ENCODE measurements at places on chromosomes 7 and 10.
A peak's percentile ranks its signal among the peaks of the same experiment; 100 is the strongest.

DNA sequence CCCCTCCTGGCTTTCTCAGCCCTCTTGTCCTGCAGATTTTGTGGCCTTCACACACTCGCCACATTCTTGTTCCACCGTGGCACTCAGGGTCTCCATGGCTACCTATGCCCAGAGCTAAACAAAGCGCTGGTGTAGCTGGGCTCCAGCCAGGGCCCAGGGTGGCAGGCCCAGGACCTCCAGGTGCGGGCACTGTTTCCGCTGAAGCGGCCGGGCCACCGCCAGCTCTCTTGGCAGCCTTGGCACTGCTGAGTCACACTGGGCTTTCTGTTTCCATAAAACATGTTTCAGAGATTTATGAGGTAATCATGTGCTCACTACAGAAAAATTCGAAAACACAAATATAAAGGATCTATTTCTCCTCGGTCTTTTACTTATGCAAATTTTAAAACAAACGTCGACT lies 51.3 kb downstream of the AOC1 start:
- DNase-seq = peak; percentile 81

- DNase-seq = peak; percentile 98
These were observed 144.4 kb downstream of the TES start for GRCh38 chr7:116354546-116355423.

DNA sequence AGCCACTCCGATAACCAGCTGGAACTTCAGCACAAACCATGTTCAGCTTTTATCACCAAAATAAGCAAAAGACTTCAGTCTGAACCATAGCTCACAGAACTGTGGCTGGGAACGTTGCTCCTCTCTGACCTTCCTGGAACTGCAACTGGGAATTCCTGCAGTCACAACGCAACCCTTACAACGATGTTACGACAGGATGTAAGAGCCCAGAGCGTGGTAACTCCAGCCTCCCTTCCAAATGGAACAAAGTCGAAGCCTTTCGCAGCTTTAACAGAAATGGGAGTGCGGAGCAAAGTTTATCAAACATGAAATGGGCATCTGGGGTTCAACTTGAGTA lies 162.6 kb downstream of the ADAM12 start:
- no peak for DNase-seq

- DNase-seq = no peak
These were observed 41.1 kb upstream of the RET start for GRCh38 chr10:43035800-43036199.

DNA sequence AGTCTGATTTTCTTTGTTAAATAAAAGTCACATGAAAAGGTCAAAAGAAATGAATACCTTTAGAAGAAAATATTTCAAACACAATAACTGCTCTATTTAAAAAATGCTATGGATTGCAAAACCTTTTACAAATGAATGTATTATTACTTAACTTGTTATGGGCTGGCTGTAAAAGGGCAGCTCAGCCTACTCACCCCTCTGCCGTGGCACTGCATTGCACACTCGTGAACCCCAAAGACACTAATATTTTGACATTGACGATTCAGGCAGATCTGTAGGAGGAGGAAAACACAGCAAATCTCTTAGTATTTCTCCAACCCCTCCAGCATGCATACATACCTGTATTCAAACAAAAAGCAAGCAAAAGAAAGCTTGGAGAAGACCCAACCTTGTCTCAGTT lies 149.5 kb downstream of the FANK1 start:
- DNase-seq = no peak

GRCh38 chr7:34090816-34091215 lies 185.5 kb downstream of the BMPER start:
- no peak for DNase-seq

GRCh38 chr10:111078505-111079185 lies 1.8 kb downstream of the ADRA2A start:
- DNase-seq = peak; percentile 37

GRCh38 chr7:139732471-139733167 lies 45.2 kb downstream of the HIPK2 start:
- DNase-seq = no peak

DNA sequence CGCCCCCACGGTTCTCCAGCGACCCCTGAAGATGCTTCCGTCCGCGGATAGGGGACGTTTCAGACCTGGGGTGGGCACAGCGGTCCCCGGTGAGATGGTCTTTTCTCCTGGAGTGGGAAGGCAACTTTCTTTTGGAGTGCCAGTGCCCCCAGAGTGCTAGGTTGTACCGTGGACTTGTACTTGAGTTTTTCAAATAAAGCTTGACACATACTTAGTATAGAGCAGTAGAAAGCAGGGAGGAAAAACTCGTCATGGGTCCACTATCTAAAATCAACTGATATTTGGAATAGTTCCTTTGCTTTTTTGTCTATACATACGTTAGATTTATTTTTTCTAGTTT lies 28.4 kb downstream of the RBM20 start:
- DNase-seq = no peak

DNA sequence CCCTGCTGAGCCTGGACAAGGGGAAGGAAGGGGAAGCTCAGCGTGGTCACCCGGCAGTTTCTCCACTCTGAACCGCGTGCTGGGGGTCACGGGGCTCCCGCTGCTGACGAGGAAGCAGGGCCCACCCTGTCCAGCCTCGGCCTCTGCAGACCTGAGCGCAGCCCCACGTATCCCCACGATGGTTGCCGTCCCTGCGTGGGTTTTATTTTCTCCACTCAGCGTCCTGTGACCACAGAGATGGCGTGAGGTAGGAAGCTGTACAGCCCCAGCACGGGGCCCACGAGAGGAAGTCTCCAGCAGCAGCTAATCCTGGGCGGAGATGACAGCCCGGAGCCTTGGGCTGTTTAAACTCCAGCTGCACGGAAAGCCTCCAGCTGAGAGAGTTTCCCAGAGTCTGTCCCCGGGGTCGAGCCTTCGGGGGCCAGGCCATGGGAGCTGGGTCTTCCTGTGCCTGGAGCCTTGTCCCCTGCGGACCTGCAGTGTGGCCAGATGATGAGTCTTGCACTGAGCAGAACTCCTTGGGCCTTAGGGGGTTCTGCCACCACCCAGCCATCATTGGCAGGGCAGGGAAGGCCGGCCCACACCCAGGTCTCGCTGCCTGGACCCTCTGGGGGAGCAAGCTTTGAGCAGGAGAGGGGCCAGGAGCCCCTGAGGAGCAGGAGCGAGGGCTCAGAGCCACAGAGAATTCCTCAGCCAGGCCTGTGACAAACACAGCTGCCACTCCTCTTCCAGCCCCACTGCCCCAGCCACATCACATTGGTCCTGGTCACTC lies 72.8 kb upstream of the FAM20C start:
- DNase-seq = no peak

DNA sequence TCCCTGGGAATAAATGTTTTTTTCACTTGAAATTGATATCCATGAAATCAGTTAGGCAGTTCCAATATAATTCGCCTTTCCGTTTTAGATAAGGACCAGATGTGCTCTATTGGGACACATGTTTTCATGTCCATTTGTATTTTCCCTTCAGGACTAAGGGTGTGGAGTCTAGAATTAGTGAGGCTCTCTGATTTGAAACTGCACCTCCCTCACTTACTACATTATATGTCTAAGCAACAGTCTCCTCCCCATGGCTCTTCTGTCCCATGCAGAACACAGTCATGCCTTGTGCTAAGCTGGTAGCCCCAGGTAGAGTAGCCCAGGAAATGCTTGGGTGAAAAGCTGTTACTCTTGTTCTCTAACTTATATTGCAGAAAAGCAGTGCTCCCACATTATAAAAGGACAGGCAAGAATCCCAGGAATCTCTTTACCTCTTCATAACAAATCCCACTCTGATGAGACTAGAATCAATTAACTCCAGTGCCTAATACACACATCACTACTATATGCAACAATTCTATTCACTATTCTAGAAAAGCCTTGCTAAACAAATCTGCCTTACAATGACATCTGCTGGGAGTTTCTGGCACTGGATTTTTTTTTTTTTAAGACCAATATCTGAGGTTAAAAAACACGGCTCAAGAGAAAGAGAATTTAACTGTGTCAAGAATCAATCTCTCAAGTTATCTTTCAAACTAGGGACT lies 293.9 kb downstream of the SNX13 start:
- DNase-seq = peak; percentile 67

DNA sequence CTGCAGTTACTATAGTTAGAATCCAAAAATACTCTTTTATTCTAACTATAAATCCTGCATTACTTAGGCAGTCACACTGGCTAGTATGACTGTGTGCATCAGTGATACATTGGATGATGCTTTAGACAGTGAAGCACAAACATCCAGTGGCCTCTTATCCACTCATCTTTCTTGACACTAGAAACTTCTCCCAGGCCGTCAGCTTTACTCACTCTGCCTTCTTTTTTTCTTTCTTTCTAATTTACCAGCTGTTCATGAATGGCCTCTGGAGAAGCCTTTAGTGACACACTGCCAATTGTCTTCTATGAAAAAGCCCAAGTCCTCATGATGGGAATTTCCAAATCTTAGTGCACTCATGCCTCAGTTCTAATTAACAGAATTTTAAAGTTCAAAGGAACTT lies 26.2 kb upstream of the C10orf90 start:
- DNase-seq = no peak

- peak; percentile 49 for DNase-seq
These were observed 961.5 kb downstream of the PCDH15 start for GRCh38 chr10:53839440-53840039.

- DNase-seq = peak; percentile 46
These were observed at the start of gene GATA3 for GRCh38 chr10:8054494-8055407. GATA3 (plus strand) TSS chr10:8054688; CDS start chr10:8055656, 968 bp downstream.

DNA sequence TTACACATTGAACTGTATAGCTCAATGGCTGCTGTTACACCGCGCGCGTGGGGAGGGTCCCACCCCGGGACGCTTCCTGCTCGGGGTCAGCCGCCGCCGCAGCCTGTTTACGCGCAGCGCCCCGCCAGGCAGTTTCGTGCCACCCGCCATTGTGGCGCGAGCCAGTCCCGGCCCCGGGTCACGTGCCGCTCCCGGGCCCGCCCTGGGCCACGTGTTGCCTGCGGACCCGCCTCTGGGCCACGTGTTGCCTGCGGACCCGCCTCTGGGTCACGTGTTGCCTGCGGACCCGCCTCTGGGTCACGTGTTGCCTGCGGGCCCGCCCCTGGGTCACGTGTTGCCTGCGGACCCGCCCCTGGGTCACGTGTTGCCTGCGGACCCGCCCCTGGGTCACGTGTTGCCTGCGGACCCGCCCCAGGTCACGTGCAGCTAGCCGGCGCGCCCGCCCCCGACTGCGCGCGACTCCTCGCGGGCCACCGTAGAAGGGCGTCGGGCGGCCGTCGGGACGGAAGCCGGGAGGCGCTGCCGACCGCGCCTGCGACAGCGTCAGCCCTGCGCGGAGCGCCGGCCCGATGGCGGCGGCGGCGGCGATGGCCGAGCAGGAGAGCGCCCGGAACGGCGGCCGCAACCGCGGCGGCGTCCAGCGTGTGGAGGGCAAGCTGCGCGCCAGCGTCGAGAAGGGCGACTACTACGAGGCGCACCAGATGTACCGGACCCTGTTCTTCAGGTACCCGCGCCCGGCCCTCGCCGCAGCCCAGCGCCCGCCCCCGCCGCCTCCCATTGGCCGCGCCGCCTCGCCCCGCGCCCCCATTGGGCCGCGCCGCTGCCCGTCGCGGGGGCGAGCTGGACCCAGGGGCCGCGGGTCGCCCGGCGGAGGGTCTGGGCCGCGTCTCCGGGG lies at the start of gene GET4:
Gene GET4 (plus strand): TSS at position 478 of the 895 bp plus-strand sequence. CDS start 92 bp downstream, at position 570.
- peak; percentile 97 for DNase-seq

- DNase-seq = no peak
These were observed 25.2 kb upstream of the CRYGN start for GRCh38 chr7:151465169-151465568.

- DNase-seq = no peak
These were observed 4.7 kb downstream of the RPA3 start for GRCh38 chr7:7713730-7714129.

DNA sequence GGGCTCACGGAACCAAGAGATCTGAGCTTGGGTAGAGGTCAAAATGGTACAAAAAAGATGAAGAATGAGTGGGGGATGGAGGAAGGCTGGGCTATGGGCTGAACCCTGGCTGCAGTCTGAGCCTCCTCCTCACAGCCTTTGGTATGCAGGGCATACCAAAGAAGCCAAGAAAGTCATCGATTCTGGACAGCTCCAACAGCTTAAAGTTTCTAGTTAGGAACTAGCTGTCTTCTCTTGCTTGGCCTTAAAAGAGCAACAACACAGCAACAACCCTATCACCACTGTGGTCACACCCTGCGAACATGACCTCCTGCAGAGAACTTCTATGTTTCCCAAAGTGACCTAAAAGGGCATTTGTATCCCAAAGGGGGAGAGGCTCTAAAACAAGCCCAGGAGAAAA lies 126.1 kb upstream of the EFCAB10 start:
- DNase-seq = peak; percentile 38

DNA sequence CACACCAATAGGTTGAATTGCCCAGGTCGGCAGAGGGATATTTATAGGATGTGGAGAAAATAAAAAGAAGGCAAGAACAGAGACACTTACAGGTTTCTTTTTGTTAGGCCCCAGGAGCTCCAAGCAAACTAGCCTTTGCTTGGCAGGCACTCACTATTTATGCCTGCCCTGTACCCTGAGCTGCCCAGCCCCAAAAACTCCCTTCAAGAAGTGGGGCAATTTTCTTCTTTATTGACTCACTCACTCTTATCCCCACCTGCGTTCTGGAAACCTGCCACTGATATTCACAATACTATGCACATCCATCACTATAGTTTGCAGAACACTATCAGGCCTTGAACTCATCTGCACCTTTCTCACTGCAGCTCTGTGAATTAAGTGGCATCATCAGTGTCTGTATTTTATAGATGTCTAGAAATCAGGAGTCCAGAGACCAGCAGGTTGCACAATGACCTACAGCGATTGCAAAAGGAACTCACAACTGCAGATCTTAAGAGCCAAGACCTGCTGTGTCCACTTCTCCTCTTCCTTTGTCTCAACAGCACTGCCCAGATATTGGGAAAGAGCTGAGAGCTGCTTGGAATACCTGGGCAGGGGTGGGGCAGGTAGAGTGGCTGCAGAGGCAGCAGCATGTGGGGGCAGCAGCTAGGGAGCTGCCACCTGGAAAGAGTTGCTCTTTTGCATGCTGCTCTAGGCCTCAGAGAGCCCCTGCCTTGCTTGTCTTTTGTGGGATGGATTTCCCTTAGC lies at the start of gene SFTPD:
Gene SFTPD (minus strand): TSS at position 130 of the 747 bp plus-strand sequence. CDS start 2,446 bp downstream, outside the sequence.
- DNase-seq = no peak

DNA sequence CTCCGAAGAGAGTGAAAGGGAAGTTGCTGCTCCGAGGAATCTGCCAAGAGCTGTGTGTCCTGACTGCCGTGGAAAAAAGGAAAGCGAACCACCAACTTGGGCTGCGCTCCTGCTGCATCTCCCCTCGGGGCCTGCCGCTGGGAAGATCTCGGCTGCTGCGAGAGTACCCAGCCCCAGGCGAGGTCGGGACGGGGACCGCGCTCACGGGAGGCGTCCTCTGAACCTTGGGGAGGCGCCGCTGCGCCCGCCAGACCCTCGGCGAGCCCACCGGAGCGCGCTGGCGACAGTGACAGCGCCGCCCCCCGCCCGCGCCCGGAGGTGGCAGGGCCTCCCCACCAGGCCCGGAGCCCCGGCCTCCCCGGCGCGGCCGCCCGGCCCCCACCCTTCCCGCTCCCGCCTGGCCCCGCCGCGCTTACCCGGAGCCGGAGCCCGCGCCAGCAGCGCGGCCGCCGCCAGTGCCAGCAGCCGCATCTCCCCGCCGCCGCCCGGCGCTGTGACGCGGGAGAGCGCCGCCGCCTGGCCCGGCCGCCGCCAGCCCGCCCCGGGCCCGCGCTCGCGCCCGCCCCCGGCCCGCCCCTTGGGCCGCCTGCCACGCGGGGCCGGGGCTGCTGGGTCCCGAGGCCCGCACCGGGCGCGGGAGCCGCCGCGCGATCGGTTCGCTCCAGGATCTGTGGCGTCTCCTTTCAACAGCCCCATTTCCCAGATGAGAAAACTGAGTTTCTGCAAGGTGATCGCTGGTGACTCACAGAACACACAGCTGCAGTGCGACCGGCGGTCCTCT lies at the start of gene VSTM4:
Gene VSTM4 (minus strand): TSS at position 508 of the 781 bp plus-strand sequence. CDS start 37 bp downstream, at position 471.
- peak; percentile 78 for DNase-seq

Data from GM23248 (cell line).